ENCODE measurements at places on chromosomes 5 and 9.

- DNase-seq = no peak
Observed at GRCh38 chr5:141172381-141173204, at the start of gene PCDHB7. TSS of gene PCDHB7 (plus strand) at chr5:141172644. CDS start at chr5:141172836, 192 bp downstream.

DNA sequence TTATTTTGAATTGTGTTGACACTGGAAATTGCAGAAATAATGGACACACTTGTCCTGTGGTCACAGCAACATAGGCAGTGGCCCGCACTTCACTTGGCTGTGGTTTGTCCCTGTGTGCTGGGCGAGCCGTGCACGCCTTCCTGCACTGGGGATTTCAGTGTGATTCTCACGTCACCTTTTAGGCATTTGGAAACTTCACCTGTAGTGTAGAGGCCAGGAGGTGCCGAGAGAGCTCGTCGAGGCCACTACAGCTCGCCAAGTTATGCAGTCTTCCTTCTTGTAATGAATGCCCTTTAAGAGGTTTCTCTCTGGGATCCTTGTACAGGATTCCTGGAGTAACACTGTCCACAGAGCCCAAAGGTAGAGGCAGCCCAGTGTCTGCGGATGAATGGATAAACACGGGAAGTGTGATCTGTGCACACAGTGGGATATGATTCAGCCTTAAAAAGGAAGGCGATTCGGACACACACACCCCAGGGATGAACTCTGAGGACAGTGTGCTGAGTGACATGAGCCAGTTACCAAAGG is 14.7 kb downstream of the TRAF2 start:
- no peak for DNase-seq

DNA sequence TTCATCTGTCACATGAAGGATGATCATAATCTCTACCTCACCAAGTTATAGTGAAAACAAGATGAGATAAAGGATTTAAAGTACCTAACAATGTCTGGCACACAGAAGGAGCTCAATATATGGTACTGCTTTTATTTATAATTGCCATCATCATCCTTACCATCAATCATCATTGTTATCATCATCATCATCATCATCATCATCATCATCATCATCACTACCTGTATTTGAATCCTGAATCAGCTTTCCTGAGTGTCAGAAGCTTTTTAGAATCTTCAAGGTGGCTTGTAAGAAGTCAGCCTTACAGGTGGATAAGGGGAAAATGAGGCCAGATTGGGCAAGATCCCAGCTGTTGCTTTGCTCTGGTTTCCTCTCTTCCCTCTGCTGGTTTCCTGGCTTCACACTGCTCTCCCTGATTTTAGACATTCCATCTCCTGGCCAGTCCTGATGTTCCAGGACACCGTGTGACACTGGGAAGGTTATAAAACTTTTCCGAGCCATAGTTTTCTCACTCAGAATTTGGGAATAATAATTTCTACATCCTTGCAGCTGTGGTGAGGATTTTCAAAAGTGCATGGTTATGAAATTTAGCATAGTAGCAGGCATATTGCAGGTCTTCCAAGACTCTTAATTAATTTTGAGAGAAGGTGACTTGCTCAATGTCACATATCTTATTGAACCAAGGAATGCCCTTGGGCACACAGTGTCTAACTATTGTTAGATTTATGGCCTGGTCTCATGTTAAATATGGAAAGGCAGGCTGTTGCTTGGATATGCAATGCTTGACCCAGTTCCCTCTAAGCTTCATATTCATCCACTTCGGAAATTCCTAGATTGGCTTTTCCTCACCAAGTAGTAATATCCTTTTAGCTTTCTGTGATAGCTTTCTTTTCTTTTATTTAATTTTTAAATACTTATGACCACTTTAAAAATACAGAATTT is 160.7 kb downstream of the TMEM38B start:
- no peak for DNase-seq

- no peak for DNase-seq
Observed at GRCh38 chr5:108898707-108899106, 151.0 kb downstream of the FER start.

GRCh38 chr5:101067429-101067828 is 164.3 kb upstream of the ST8SIA4 start:
- no peak for DNase-seq

DNA sequence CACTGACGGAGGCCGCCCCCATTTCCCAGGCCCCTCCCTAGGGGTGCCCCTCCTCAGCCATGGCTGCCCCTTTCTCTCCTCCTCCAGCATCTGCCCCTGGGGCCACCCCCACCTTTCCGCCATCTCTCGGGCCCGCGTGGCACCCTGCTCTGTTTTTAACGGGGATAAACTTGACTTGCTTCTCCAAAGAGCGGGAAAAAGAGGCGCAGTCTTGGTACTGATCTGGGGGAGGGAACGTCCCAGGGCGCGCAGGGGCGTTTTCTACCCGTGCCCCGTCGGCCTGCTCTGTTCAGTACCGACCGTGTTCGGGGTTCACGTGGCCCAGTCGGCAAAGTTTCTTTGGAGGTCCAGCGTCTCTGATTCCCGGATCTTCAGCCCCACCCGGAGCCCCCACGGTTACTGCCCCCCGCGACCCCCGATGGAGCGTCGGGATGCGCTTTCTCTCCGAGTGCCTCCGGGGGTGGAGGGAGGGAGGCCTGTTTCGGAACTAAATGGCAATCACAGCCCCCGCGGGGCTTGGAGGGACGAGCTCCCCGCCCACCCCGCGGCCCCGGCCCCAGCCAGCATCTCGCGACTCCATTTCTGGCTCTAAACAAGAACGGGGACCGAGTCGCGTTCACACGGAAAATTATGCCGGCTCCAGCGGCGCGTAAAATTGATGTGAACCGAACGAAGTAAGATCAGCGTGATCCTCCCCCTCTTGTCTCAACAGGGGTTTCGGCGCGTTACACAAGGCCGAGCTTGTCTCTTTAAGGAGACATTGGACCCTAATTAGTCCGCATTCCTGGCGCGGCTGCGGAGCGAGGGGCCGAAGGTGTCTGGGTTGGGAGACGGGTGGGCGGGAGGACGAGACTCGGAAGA is 1.1 kb upstream of the TLE4 start:
- no peak for DNase-seq

DNA sequence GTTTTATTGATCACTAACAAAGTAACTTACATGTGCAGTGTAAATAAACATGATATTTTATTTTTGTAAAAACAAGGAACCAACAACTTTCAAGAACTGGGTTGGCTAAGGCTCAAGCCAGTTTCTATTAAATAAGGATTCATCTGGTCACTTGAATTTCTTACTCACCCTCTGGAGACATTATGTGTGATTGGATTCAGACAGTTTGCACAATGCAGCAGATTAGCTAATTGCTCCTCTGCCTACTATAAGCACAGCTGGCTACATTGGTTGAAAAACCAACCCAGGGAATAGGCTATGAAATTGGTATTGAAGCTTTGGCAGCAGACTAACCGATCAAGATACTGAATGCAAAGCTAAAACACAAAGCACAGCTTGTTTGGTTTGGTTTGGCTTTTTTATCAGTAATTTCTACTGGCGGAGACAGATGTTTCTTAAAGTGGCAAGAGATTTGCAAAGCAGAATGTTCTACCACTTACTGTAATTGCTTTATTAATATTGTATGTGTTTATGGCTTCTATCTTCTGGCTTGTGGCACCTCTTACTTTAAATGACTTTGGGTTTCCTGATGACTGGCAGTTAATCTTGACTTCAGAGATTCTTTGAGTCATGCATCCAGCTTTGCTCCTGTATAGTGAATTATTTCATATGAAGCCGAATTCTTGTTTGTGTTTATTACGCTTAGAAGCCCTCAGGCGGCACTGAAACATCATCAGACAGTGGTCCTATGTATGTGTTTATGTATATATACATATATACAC is 231.5 kb downstream of the MPDZ start:
- DNase-seq = no peak

Data from Panc1 (cell line).